CD4-positive, CD25-positive, alpha-beta regulatory T cell (primary cell): ENCODE measurements at places on chromosomes 12 and 14. TPM values are rescaled to one million over a fixed set of nuclear protein-coding genes. Genes with fewer than 3 reads are reported as not detected.

Gene GNB3
- total RNA-seq: not detected

Gene DDX11
- total RNA-seq: 135 TPM

Gene SLC39A5
- 2.0 TPM for total RNA-seq

Gene LRP1-AS
- total RNA-seq: not detected

Gene KCNJ8
- total RNA-seq: not detected

Gene SLC5A8
- total RNA-seq: not detected

Gene STAC3
- total RNA-seq: 2.6 TPM

Gene PRKCH
- total RNA-seq: 457 TPM

Gene BORCS5
- 39.2 TPM for total RNA-seq

Gene C12orf56
- total RNA-seq: 0.15 TPM

Gene KRT4
- not detected for total RNA-seq

Gene DLK1
- not detected for total RNA-seq

Gene LRFN5
- not detected for total RNA-seq

Gene IL23A
- total RNA-seq: 27.1 TPM

Gene PLCZ1
- not detected for total RNA-seq

Gene PIWIL1
- not detected for total RNA-seq

Gene ZCCHC8
- 66.1 TPM for total RNA-seq

Gene FAM90A1
- 0.67 TPM for total RNA-seq
